Liver (tissue), 10 donors: ENCODE measurements at places on chromosomes 16 and 17. TPM values are rescaled to one million over a fixed set of nuclear protein-coding genes. Genes with fewer than 3 reads are reported as not detected.

Gene HID1
- 3.5 TPM for polyA plus RNA-seq

Gene METRNL
- polyA plus RNA-seq, result 0.67 TPM

Gene AURKB
- 1.8 TPM for polyA plus RNA-seq

Gene KCNJ18
- polyA plus RNA-seq, result not detected

Gene KRT34
- not detected for polyA plus RNA-seq

Gene AOC2
- polyA plus RNA-seq, result 0.17 TPM

Gene CDH15
- polyA plus RNA-seq, result not detected

Gene FOXC2
- polyA plus RNA-seq, result not detected
